GM12878 (cell line): ENCODE measurements at places on chromosomes 4 and X.

- no peak for DNase-seq
Observed at GRCh38 chr4:111494971-111495370, 650.3 kb upstream of the FAM241A start.

GRCh38 chrX:55167901-55168300 is 52.2 kb upstream of the PAGE5 start:
- DNase-seq: no peak

- DNase-seq: peak; percentile 25
Observed at GRCh38 chr4:115781528-115782146, 668.2 kb upstream of the NDST4 start.

GRCh38 chrX:80799584-80799983 is 10.1 kb downstream of the BRWD3 start:
- DNase-seq: no peak

- DNase-seq: no peak
Observed at GRCh38 chrX:88735835-88736234, 11.2 kb upstream of the CPXCR1 start.

DNA sequence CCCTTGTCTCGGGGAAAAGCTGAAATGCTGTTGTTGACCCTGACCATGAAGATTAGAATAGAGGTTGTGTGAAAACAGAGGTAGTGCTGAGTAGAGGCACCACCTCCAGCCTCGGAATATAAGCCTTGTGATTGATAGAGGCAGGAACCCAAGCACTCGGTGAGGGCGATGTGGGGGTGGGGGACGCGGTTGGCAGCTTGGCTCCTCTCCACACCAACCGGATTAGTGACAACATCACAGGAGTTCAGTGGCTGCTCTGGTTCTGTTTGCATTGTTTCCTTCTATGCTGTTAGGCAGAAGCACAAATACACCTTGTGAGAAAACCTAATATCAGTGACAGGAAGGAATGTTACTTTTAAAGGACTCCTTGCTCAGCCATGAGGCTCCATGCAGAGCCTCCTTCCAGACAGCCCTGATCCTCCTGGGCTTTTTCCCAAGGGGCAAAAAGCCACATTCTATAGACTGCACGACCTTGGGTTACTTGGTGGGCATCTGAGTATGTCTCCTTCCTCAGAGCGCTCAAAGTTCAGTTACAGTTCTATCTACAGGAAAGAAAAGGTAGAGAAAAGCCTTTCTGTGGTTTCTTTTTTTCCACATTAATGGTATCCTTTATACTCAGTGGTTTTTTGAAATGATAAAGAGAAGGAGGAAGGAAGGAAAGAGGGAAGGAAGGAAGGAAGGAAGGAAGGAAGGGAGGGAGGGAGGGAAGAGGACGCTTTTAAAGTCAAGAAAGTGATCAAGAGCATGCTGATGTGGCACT is 150.4 kb upstream of the NOCT start:
- no peak for DNase-seq

DNA sequence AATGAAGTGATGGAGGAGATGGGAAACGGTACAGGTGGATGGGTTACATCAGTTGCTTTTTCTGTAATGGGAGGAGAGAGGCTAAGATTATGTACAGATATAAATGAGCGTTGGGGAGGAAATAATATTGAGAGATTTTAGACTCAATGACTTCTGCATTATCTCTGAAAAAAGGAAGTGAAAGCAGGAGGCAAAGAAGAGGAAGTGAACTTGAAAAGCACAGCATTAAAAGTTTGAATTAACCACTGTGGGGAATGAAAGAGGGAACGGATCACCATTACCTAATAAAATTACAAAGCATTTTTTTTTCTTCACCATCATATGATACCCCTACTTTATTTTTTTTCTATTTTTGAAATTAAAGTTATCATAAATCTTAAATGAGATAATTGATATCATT is 1025.5 kb downstream of the RPA4 start:
- peak; percentile 1 for DNase-seq
